ENCODE measurements at places on chromosomes 13 and 19.

DNA sequence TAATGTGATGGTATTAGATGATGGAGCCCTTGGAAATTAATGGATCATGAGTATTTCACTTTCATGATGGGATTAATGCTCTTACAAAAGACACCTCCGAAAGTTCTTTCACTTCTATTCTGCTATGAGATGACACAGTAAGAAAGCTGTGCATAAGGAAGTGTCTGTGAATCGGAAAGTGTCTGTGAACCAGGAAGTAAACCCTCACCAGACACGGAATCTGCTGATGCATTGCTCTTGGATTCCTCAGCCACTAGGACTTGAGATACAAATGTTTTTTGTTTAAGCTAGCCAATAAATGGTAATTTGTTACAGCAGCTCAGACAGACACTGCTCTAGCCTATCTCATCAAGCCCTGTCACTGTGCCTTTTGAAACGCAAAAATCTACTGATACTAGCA is 440.4 kb upstream of the PRR20A start:
- no peak for DNase-seq

DNA sequence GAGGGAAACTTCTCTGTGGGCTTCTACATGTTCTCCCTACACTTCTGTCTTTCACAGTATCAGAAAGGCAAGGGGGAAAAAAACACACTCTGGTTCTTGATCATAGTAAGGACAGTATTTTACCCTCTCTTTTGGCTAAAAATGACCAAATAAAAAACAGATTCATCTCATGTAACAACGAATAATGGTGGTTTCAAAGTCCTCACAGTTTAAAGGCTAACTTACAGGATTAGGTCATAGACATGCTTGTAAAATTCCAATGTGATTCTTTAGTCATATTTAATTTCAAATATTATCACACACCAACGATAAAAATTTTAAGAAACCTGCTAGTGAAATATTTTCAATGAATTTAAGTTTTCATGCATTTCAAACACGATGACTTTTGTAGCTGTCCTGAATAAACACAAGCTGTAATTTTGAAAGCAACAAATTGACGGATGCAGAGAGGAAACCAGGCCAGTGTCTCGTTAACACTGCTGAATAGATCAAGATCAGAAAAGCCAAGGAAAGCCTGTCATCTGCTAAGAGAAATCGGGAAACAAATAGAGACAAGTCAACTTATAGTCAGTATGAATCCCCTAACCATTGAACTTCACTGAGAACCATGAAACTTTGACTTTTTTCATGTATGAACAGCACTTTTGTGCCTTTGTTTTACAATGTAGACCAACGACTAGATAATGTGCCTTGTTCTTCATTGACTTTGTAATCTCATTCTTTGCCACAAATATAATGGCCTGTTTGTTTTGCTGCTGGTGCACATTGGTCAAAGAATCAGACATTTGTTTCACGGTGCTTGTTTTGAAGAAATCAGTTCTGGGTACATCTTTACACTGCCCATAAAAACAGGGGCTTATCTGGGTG is 22.0 kb downstream of the MBNL2 start:
- no peak for DNase-seq

DNA sequence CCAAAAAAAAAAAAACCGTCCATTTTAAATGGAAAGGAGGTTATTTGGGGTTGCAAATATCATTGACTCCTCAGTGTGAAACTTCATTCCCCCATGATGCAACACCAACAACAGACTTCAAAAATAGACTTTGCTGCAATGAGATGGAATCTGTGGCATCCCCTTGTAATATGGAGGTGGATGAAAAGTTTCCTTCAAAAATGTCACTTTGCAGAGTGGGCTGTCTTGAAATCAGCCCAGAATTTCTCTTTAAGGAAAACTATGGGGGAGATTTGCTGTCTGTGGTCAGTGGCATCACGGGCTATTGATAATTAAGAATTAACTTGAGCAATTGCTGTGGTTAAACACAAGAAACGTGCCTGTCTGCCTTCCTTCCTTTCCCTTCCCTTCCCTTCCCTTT is 1.5 kb downstream of the GPR18 start:
- peak; percentile 34 for DNase-seq

- DNase-seq, result peak; percentile 2
These were observed 37.8 kb upstream of the CXCL17 start for GRCh38 chr19:42480335-42481095.

GRCh38 chr19:30207357-30207756 is 164.8 kb upstream of the ZNF536 start:
- no peak for DNase-seq
